ENCODE measurements at places on chromosomes 6 and 20.

DNA sequence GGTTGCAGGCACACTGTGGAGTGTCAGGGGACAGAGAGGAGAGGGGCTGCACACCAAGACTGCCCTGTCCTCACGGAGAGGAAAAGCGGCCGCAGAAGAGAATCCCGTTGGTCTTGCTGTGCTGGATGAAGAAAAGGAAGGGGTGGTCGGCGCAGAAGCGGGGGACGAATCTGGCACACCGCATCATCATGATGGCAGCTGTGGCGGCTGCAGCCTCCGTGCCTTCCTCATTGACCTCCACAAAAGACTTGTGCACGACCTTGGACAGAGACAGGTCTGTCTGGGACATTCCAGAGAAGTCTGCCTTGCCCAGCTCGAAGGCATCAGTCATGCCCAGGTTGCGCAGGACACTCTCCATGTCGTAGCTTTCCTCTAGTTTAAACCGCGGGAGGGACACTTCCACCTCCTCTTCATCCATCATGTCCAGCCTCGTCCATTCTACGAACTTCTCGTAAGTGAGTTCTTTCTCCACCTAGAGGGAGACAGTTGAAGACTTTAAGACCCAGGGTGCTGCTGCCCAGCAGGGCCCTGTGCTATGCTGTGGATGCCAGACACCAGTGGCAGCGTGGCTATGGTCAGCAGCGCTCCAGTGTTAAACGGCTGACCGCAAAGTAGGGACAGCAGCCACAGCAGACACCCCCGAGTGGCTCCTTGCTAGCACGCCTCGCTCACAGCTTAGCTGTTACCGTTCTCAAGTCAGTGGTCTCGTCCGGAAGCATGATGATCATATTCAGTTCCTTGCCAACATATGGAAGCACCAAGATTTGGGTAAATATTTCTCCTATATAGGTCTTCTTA, 22.9 kb downstream of the SERPINB6 start:
- DNase-seq: no peak

- DNase-seq: no peak
Measured at GRCh38 chr6:33000055-33000454, 9.3 kb downstream of the HLA-DOA start.

DNA sequence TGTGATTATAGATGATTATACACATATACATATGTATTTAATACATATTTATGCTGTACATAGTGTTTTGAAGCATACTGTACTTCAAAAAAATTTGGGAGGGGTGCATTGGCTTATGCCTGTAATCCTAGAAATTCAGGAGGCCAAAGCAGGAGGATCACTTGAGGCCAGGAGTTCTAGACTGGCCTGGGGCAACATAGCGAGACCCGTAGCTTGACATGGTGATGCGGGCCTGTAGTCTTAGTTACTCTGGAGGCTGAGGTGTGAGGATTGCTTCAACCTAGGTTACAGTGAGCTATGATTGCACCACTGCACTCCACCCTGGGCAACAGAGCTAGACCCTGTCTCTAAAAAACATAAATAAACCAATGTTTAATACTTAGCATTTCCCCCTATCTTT, 1.6 kb upstream of the FAM110A start:
- no peak for DNase-seq

- DNase-seq: no peak
Measured at GRCh38 chr20:62310757-62311121, 7.9 kb downstream of the ADRM1 start.

- no peak for DNase-seq
Measured at GRCh38 chr20:35468671-35469334, 13.4 kb downstream of the CEP250 start.

DNA sequence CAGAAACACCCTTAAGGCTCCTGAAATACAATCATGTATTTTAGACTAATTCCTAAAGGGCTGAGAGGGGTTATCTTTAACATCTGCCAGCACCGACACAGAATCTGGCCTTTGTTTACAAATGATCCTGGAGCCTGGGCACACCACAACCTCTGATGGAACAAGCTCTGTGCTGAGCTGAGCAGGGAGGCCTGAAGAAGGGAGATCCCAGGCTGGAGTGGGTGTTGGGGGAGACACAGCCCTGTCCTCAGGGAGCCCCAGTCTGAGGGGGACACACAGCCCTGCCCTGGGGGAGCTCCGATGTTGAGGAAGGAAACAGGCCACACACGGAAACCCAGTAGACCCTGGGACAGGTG, 130.5 kb downstream of the VEGFA start:
- no peak for DNase-seq

- DNase-seq: no peak
Measured at GRCh38 chr6:157516319-157517026, 135.5 kb downstream of the ZDHHC14 start.

DNA sequence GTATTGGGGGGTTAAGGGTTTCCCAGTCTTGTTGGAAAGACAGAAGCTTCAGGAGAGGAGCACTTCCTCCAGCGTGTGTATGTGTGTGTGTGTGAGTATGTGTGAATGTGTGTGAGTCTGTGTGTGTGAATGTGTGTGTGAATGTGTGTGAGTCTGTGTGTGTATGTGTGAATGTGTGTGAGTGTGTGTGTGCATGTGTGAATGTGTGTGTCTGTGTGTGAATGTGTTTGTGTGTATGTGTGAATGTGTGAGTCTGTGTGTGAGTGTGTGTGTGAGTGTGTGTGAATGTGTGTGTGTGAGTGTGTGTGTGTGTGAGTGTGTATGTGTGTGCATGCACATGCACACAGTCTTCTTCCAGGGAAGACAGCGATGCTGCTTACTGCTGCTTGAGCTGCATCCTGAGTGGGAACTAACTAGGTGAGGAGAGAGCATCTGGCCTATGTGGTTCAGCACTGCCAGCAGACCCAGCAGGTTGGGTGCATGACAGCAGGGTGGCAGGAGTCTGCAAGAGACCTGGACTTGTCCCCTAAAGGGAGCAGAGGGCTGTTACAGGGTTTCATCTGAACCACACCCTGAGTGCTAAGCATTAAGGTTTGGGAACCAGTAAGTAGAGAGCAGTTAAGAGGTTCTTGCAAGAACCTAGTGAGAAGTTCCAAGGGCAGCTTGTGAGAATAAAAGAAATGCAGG, 22.7 kb upstream of the CCND3 start:
- no peak for DNase-seq

Data from stimulated activated CD4-positive, alpha-beta T cell treated with anti-CD3 and anti-CD28 coated beads, Interleukin-12 subunit alpha, Interleukin-12 subunit beta, amount 100 ng/mL, for 24 hours (primary cell).